DMS79 treated with DMSO at 0.1 percent for 48 hours (cell line): ENCODE measurements at places on chromosomes 3 and 15.
A peak's percentile ranks its signal among the peaks of the same experiment; 100 is the strongest.

- no peak for DNase-seq
These were observed 462.2 kb upstream of the PROK2 start for GRCh38 chr3:72247126-72247525.

DNA sequence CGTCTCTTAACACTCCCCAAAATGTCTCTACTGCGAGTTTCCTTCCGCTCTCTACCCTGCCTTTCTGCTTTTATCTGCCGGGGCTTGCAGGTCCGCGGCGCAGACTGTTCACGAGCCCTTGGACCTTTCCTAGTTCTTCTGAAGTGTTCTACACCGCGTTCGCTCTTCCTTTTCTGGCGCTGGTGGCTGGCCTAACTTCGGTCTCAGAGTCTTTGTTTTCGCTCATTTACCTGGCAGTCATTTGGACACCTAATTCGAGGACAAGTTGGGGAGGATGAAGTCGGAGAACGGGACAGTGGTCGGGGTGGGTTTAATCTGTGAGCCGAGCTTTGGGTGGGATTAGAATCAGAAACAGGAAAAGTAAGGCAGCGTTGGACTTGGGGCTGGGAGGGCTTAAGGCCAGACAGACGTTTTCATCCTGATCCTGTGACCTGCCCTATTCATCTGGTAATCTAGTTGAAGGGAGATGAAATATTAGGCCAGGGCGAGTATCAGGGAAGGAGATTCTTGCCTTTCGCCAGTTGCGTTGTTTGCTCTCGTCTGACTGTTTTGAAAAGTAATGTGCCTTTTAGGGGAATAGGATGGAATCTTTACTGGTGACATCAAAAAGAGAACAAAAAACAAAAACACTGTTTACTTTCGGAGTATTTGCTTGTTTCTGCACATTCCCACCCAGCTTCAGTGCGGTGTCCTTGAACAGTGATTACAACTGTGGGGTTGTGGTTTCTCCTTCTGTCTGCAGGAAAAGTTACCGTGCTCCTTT, 1.8 kb downstream of the DIPK2A start:
- peak; percentile 48 for DNase-seq

GRCh38 chr15:26037369-26037768, 174.2 kb upstream of the ATP10A start:
- no peak for DNase-seq

DNA sequence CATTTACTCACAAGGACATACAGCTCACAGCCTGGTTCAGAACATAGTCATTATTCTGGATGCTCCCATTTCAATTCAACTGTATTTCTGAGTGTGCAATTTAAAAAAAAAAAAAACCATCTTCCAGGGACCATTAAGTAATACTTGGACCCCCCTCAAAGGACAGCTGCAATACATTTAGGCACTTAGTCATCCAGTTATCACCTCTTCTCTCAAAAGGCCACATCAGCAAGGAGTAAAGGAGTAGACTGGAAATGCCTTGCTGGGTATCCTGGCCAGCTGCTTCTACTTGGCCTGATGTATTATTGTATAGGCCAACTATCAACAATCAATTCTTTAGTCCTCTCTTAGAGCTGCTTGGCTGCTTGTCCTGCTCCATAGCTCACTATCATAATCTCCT, 211.4 kb upstream of the SETMAR start:
- no peak for DNase-seq

DNA sequence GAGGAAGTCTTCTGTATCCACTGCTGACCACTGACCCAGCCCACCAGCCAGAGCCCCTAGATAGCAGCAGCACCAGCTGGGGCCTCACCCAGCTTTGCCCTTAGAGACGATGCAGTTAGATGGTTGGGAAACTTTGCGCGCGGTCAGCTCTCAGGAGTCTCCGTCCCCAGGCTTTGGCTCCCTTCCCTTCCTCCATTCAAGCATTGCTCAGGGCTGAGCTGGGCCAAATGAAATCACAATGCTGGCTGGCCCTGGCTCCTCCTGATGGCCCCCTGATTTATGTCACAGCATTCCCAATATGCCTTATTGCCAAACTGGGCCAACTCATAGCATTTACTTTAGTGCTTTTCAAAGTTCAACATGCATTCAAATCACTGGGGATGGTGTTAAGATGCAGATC, 34.6 kb upstream of the RHCG start:
- no peak for DNase-seq
